Pancreas (tissue), 10 donors: ENCODE measurements at places on chromosomes 11 and 22. TPM values are rescaled to one million over a fixed set of nuclear protein-coding genes. Genes with fewer than 3 reads are reported as not detected.

DNA sequence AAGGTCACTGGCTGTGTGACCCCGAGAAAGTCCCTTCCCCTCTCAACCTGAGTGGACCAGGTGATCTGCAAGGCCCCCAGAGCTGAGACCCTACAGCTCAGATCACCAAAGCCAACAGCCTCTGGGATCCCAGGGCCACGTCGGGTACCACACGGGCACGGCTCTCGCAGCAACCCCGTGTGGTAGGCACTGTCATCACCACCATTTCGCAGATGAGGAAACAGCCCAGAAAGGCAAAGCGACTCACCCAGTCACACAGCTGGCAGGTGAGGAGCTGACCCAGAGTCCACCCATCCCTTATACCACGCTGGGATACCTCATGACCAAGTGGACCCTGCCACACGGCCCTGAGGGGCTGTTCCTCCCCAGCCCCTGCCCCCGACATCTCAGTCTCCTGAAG lies 2.8 kb downstream of the ATP5MGL start:
- no peak for DNase-seq

GRCh38 chr11:92489826-92490399 lies 265.3 kb downstream of the FAT3 start:
- DNase-seq = no peak

GRCh38 chr22:35528927-35529326 lies 11.7 kb upstream of the RASD2 start:
- no peak for DNase-seq

- DNase-seq = peak; percentile 32
Measured at GRCh38 chr11:120184371-120184945, 26.4 kb upstream of the OAF start.

DERL3 gene
- polyA plus RNA-seq = 19.7 TPM
